ENCODE measurements at places on chromosomes 6 and 20.

DNA sequence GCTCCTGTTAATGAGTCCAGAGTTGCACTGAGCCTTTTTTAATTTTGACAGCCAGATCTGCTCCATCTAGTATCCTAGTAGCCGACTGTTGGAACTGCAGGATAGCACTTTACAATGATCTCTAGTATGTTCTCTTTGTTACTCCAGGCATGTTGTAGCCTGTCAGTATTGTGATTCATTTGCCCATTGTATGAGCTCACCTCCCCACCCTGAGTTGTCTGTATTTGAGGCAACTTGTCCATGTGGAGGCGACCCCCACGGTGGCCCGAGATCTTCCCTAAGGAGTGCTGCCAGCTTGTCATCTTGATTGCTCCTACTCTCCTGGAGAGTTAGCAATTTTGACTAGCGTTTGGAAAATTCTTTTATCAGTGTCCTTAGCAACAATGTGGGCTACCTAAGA lies 67.2 kb downstream of the DHX35 start:
- DNase-seq, result no peak

- no peak for DNase-seq
Observed at GRCh38 chr6:146598772-146599405, at the start of gene ADGB. Gene ADGB (plus strand): TSS chr6:146598972. CDS start chr6:146599041, 69 bp downstream.

DNA sequence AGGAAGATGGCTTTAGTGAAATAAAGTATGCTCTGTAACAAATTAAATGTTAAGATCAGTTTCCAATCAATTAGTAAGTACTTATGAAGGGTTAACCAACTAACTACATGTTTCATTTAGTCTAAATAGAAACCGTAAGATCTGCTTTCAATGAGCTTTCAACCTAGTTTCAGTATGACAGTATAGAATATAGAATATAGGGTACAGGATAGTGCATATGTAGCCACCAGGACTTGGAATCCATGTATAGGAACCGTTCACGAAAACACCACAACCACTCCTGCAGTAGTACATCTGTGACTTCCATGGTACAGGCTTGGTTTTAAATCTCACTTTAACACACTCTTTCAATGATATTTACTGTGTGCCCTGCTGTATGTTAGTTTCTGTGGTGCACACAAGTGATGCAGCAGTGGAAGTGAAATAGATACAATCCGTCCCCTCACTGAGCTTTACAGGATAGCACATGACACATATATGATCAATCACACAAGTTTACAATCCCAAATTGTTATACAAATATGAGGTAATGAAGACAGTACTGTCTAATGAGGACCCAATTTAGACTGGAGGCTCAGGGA lies 479.7 kb upstream of the MARCKS start:
- no peak for DNase-seq

DNA sequence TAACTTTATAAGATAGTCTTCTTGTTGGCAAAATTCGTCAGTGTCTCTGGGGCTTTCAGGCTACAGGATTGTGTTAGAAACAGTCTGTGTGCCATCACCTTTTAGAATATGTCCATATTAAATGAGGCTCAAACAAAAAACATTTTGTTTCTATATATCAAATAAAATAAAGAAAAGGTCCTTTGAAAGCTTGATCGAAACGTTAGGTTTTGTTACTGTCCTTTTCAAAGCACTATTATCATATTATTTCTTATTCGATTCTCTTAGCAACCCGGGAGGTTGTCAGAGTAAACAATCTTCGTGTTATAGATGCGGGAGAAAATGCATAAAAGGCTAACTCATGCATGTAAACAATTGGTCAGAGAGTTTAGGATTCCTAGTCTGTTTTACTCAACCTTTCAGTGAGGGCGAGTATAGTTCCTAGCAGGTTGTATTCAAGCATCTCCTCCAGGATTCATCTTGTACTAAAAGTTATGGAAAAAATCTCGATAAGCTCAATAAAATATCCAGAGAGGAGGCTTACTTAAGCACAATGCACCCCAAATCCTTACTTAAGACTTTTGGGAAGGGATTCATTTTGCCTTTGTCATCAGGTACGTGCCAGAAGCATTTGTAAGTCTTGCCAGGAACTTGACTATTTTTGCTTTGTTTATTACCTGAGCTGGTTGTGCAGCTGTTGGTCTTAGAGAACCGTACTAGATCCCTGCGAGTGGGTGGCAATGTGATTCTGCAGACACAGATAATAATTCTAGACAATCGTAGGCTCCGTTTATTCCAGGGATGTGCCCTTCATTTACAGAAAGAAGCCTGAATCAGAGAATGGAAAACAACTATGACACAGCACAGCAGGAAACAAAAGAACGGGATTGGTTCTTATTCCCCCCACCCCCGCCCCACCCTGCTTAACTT lies 159.6 kb upstream of the ZNF217 start:
- DNase-seq, result no peak

GRCh38 chr6:30555816-30556065 lies 548 bp downstream of the GNL1 start:
- peak; percentile 13 for DNase-seq

GRCh38 chr6:73521351-73521985 lies 636 bp upstream of the EEF1A1 start:
- no peak for DNase-seq

DNA sequence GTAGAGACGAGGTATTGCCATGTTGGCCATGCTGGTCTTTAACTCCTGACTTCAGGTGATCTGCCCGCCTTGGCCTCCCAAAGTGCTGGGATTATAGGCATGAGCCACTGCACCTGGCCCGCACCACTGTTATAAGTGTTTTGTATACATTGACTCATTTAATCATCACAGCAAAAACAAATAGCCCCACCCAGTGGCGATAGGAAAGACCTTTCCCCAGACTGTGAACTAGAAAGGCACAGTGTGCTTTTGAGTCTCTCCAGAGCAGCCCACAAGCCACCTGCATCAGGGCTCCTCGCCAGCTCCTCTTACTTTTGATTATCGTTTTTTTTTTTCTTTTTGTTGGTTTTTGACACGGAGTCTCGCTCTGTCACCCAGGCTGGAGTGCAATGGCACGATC lies 27.9 kb upstream of the ZFP64 start:
- DNase-seq, result no peak

DNA sequence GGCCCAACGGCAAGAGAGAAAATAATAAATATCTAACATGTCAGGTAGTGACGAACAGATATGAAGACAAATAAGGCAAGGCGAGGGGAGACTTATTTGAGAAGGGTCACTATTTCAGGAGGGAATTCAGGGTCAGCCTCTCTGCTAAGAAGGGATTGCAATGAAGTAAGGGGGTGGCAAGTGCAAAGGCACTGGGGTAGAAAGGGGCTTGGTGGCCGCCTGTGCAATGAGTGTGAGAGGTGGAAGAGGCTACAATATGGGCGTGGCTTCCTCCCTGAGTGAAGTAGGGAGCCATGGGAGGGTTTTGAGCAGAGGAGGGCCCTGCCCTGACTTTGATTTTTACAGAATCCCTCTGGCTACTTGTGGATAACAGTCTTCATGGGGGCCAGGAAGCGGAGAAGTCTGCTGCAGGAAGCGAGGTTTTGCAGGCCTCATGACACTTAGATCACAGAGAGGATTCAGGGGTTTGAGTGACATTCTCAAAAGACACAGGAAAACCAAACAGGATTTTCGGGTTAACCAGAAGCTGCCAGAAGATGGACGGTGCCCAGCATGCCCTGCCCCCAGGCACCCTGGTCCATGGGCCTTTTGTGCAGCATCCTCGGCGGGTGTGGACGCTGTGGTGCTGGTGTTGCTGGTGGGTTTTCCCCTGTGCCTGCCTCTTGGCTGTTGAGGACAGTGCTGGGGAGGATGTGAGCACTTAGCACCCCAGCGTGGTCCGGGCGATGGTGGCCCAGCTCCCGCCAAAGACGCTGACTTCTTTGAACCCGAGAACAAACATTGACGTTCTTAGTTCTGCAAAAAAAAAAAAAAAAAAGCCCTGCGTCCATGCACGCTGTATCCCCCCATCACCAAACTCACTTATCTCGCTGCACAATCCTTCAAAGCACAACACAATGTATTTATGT lies 124.2 kb upstream of the PTPN1 start:
- no peak for DNase-seq

DNA sequence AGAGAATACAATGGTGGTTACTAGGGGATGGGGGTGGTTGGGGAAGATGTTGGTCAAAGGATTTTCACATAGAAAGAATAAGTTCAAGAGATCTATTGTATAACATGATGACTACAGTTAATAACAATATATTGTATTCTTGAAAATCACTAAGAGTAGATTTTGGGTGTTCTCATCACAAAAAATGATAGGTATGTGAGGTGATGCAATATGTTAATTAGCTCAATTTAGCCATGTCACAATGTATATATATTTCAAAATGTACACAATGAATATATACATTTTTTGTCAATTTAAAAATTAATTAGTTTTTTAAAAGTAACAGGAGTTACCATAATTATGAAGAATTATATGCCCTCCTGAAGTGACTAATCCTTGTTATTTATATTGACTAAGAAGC lies 22.3 kb downstream of the ZNF133 start:
- no peak for DNase-seq

DNA sequence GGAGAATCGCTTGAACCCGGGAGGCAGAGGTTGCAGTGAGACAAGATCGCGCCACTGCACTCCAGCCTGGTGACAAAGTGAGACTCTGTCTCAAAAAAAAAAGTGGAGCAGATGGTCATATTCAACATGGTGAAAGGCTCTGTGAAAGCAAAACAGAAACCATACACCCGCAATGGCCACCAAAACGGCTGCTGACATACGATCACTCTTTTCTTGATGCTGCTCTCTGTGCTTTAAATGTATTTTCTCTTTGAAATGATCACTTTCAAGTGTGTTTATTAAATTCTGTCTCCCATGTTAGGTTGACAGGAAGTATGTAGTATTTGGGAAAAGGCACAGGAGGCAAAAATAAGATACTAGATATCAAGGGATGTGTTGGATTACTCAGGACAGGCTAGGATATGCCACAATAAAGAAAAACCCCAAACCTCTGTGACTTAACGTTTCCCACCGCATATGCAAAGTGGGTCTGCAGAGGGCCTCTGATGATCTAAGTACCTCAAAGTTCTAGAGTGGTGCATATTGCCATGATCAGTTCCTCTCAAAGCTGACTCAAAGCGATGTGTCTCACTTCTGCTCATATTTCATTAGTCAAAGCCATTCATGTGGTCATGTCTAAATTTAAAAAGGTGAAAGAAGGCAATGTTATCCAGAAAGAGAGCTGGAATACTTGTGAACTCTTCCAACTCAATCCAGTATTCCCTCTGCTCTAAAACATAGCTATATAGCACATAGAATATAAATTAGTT lies 155.1 kb upstream of the SOX4 start:
- DNase-seq, result no peak

- DNase-seq, result no peak
Observed at GRCh38 chr6:5294392-5295211, 33.3 kb downstream of the FARS2 start.
